ENCODE measurements at places on chromosomes 12 and 14.
A peak's percentile ranks its signal among the peaks of the same experiment; 100 is the strongest.

- DNase-seq: no peak
Measured at GRCh38 chr14:70887207-70887681, 20.0 kb upstream of the PCNX1 start.

- DNase-seq: no peak
Measured at GRCh38 chr14:53147208-53147607, 5.9 kb downstream of the DDHD1 start.

GRCh38 chr14:90556012-90556477 is 159.2 kb downstream of the CALM1 start:
- peak; percentile 66 for DNase-seq

- peak; percentile 58 for DNase-seq
Measured at GRCh38 chr12:109946505-109946904, 46.4 kb downstream of the TCHP start.
